ENCODE measurements at places on chromosomes 11 and 22. TPM values are rescaled to one million over a fixed set of nuclear protein-coding genes. Genes with fewer than 3 reads are reported as not detected.

The JAM3 gene
- 12.7 TPM for polyA plus RNA-seq

The ESAM gene
- polyA plus RNA-seq, result 47.2 TPM

The C11orf97 gene
- polyA plus RNA-seq, result not detected

The TH gene
- 0.15 TPM for polyA plus RNA-seq

The CLNS1A gene
- polyA plus RNA-seq, result 59.7 TPM

The CYP2D6 gene
- polyA plus RNA-seq, result 0.95 TPM

The LRRC74B gene
- not detected for polyA plus RNA-seq

The IFTAP gene
- 44.6 TPM for polyA plus RNA-seq

The SLC29A2 gene
- polyA plus RNA-seq, result 50.6 TPM

The HTR3A gene
- 0.07 TPM for polyA plus RNA-seq

The APOL6 gene
- 1.7 TPM for polyA plus RNA-seq

The C11orf21 gene
- polyA plus RNA-seq, result 2.6 TPM

The TSPAN32 gene
- 47.5 TPM for polyA plus RNA-seq

The CAVIN3 gene
- polyA plus RNA-seq, result 150 TPM

The OR52I1 gene
- not detected for polyA plus RNA-seq

The OR5B21 gene
- not detected for polyA plus RNA-seq

The GAS2L1 gene
- 45.0 TPM for polyA plus RNA-seq

The SLC15A3 gene
- polyA plus RNA-seq, result 36.9 TPM

The GAL3ST3 gene
- 1.0 TPM for polyA plus RNA-seq

The OR56B4 gene
- not detected for polyA plus RNA-seq

The ANGPTL5 gene
- polyA plus RNA-seq, result 0.95 TPM

The OR52N4 gene
- polyA plus RNA-seq, result not detected

The CD3D gene
- polyA plus RNA-seq, result 0.54 TPM

The CECR2 gene
- polyA plus RNA-seq, result 1.1 TPM

The OR8A1 gene
- not detected for polyA plus RNA-seq

The SPDYC gene
- not detected for polyA plus RNA-seq

The SMIM35 gene
- polyA plus RNA-seq, result not detected

The OR56A1 gene
- polyA plus RNA-seq, result not detected

The TBX1 gene
- polyA plus RNA-seq, result 0.61 TPM

The ARHGAP20 gene
- polyA plus RNA-seq, result 0.15 TPM

The ELFN2 gene
- 0.01 TPM for polyA plus RNA-seq

The NEFH gene
- 0.14 TPM for polyA plus RNA-seq

The YDJC gene
- 26.4 TPM for polyA plus RNA-seq

The SLC1A2 gene
- polyA plus RNA-seq, result 2.3 TPM

The E2F8 gene
- polyA plus RNA-seq, result 0.87 TPM

The EIF3M gene
- polyA plus RNA-seq, result 221 TPM

The MYBPC3 gene
- polyA plus RNA-seq, result 484 TPM

The LRRN4CL gene
- 2.8 TPM for polyA plus RNA-seq

The RAG2 gene
- polyA plus RNA-seq, result not detected
